ENCODE measurements at places on chromosomes 3 and 15. TPM values are rescaled to one million over a fixed set of nuclear protein-coding genes. Genes with fewer than 3 reads are reported as not detected.

Gene TMEM62
- total RNA-seq = 23.2 TPM

Gene TMEM45A
- total RNA-seq = 8.9 TPM

Gene ZNF501
- 3.8 TPM for total RNA-seq

Gene CELSR3
- 1.4 TPM for total RNA-seq

Gene CHRM5
- total RNA-seq = not detected

Gene PLCL2
- total RNA-seq = 3.5 TPM

Gene ERC2
- total RNA-seq = 0.14 TPM

Gene KPNA4
- 31.7 TPM for total RNA-seq

Gene MORC1
- total RNA-seq = not detected

Gene CHRFAM7A
- total RNA-seq = 1.3 TPM

Gene FBXL22
- not detected for total RNA-seq

DNA sequence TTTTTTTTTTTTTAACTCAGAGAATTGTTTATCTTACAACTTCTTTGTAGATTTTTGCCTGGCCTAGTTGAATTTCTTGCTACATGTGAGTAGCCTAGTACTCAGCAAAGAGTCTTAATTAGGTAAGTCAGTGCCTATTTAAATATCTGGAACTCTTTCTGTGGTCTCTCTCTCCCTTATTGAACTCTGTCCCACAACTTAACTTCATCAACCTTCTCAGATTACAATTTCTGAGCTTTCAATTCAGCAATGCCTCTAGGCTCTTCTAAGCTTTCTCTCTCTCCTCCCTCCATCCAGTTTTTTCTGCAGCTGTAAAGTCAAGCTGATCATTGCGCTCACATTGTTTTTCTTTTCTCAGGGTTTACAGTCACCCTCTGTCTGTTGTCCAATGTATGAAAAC lies 517.6 kb upstream of the ROBO1 start:
- no peak for DNase-seq

DNA sequence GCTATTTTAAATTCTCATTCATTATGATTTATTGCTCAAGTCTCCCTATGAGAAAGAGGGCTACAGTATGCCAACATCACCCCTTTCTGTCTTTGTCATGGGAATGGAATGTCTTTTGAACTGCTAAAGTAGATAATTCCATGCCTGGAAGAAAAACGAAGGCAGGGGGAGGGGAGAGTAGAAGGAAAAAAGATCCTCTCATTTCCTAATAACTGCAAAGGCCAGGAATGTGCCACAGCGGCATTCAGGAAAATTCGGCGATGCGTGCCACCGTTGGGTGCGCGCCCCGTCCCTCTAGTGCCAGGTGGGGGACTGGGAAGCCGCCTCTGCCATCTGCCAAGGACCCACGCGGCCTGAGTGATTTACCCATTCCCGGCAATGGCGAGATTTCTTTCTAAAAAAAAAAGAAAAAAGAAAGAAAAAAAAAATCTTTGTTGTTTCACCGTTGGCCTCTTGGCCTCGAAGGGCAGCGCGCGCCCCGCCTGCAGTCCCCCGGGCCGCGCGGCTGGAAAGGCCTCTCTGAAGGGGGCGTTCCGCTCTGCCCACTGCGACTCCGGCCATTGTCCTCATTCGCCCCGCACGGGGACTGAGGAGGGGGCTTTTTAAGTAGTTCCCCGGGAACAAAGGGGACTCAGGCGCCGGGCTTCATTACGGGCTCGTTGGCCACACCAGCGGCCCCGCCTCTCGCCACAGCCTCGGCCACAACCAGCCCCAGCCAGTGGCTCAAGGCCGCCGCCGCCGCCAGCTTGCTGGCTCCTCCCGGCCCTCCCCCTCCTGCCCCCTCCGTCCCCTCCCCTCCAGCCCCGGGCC lies 54.5 kb downstream of the CPN2 start:
- no peak for DNase-seq

- DNase-seq = no peak
Observed at GRCh38 chr3:197392961-197393360, 94.5 kb upstream of the DLG1 start.

DNA sequence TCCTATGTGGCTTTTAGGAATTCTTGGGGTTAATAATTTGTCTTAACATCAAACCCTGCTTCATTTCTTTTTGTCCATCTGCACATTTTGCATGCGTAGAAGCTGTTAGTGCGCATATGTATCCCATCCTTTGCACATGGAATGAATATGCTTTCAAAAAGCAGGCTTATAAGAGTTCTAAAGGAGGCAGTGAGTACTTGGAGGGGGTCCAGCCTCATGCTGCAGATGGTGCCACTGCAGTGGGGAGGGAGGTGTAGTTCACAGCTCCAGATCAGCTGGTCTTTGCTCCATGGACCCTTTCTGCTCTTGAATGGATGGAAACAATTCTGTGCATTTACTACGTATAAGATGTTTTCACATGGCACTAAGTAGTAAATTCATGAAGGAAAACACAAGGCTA lies 20.7 kb upstream of the SSR3 start:
- no peak for DNase-seq

DNA sequence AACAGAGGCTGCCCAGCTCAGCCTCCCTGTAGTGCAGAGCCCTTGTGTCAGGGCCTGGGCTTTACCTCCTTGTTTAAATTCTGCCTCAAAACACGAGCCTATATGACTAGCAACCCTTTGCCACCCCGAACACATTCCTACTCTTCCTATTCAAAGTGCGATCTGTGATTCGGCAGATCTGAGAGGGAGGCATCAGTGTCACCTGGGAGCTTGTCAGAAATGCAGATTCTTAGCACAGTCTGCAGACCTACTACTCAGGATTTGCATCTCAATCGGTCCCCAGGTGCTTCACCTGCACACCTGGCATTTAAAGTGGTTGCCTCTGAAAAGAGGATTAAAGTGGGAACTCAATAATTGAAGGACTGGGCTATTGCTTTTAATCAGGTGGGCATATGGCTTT lies 273.2 kb upstream of the TOPAZ1 start:
- no peak for DNase-seq

GRCh38 chr3:126350502-126351085 lies 6.6 kb downstream of the KLF15 start:
- no peak for DNase-seq

- DNase-seq = no peak
Observed at GRCh38 chr3:188779281-188779980, 392.3 kb upstream of the TPRG1 start.

GRCh38 chr3:160210799-160211221 lies 14.4 kb upstream of the C3orf80 start:
- peak; percentile 33 for DNase-seq

DNA sequence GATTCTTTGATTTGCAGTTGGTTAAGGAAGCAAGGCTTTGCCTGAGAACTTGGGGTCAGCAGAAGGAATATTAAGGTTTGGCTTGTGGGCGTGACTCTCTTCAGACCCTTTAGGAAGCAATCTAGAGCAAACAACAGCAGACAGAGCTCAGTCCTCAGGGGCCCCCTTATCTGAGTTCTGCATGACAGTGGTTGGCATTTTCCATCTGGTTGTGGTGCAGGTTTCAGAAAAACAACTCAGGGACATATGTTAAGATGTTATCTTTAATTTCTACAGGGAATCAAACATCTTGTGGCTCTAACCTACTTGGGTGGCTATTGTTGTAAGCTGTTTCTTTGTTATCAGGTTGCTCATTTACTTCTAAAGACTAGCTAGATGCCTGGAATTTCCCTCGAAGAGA lies 141.4 kb downstream of the VPS8 start:
- no peak for DNase-seq

DNA sequence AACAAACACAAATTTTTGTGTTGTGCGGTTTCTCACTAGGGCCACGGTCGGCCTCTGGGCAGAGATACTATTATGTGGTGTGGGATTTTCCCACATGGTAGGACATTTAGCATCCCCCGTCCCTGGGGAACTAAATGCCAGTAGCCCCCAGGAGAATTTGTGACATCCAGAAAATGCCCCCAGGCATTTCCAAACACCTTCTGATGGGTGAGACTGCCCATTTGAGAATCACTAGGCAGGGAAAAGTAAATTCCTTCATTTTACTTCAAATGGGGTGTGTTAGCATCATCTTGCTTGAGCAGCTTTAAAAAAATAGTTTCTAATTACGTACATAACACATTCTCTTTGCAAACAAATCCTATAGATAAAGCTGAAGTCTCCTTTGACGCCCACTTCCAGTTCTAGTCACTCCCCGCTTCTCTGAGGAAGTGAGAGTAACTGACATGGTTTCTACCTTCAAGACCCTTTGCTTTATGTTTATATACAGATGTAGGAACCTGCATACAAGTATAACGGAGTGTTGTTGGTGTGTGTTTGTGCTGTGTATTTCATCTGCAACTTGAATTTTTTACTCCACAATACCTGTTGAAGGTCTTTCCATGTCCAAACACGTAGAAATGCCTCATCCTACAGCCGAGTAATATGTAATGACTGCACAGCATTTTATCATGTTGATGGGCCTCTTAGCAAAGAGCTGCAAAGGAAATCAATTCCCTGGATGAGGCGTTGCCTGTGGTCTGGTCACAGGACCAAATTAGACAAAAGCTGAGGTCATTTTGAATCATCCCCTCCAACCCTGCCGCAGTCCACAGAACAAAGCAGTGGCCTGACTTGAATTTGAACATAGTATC lies 31.4 kb upstream of the ZBTB38 start:
- DNase-seq = peak; percentile 47

- DNase-seq = no peak
Observed at GRCh38 chr3:9019259-9019961, 56.1 kb upstream of the RAD18 start.

GRCh38 chr3:24495326-24495994 lies 810 bp upstream of the THRB start:
- DNase-seq = peak; percentile 25

All from NCI-H460 (cell line).